ENCODE measurements at places on chromosomes 13 and 19.

DNA sequence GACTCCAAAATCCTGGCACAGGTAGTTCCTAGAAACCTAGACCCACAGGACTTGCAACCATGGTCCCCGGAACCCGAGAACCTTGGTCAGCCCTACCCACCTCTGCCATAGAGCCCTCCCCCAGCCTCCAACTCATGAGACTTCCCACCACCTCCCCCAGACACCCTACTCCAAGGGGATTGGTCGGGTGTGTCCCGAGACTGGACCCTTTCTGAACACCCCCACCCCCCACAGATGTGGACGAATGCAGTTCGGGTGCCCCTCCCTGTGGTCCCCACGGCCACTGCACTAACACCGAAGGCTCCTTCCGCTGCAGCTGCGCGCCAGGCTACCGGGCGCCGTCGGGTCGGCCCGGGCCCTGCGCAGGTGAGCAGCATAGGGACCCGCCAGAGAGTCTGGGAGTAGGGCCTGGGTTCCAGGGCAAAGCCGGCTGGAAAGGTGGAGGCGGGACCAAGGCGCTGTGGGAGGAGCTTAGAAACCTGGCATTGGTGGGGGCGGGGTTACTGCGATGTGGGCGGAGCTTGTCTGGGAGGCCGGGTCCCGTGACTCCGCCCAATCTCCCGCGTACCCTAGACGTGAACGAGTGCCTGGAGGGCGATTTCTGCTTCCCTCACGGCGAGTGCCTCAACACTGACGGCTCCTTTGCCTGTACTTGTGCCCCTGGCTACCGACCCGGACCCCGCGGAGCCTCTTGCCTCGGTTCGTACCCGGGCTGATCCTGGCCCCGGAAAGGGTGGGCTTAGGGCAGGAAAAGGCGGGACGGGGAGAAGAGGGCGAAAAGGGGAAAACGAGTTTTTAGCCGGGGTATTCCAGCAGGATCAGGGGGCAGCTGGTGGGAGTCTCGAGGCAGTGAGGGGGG is 11.9 kb downstream of the LTBP4 start:
- DNase-seq, result peak; percentile 64

- no peak for DNase-seq
Measured at GRCh38 chr13:37878496-37878895, 8.9 kb upstream of the TRPC4 start.

DNA sequence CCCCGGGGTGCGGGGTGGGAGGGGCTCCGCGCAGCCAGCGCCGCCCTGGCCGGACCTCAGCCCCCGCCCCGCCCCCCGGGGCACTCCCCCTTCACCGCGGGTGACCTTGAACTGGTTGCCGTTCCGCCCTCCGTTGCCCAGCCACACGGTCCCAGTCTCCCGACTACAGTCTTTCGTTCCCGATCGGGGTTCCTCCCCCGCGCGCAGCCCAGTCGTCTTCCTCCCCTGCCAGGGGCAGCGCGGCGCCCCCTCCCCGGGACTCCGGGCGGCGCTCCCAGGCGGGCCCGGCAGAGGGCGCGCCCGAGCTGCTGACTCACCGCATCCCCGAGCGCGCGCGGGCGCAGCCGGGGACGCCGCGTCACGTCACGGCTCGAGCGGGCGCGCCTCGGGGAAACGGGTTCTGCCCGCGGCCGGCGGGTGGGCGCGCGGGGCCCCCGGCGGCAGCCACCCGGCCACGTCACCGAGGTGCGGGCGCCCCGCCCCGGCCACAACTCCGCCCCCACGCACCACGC is 459 bp downstream of the MIDN start:
- peak; percentile 82 for DNase-seq

DNA sequence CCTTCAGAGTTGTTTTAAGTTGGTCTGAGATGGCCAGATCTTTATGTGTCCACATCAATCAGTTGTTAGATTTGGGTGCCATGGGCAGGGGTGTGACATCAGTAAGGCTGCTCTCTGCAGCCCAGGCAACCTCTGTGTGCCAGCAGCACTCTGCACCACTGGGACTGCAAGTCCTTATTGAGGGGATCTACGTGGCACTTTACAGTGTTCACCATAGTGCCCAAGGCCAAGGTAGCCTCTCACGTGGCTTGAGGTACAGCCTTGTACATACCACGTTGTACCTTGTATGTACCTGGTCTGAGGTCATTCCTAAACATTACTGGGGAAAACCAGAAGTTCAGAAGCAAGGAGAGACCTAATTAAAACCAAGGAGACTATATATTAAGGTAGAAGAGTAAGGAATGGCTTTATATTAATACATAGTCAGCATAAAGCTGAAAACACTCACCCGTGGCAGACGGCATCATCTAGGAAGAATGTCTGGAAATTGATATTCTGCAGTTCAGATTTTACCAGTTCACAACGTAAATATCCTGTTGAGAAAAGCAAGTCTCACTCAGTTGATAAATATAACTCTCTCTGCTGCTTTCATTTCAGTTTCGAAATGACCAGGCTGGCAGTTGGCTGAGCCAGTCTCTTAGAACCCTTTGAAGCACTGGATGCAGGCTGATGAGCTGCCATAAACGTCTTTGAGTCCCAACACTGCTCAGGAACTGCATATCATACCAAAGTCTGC is 128.8 kb downstream of the ZDHHC20 start:
- DNase-seq, result no peak

DNA sequence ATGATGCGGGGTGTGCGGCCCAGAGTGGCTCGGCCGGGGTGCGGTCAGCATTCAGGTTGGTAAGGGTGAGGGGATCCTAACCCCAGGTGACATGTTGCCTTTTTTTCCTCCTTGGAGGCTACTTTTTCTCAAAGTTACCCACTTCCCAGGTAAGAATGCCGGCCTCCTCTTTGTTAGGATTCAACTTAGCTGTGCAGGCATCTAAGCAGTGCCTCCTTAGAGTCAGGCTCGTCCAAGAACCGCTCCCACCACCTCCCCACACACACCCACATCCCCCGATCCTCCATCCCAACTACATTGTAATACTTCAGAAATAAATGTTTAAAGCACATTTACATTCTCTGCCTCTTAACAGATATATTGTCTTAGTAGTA is 733 bp upstream of the ENOX1 start:
- DNase-seq, result no peak

DNA sequence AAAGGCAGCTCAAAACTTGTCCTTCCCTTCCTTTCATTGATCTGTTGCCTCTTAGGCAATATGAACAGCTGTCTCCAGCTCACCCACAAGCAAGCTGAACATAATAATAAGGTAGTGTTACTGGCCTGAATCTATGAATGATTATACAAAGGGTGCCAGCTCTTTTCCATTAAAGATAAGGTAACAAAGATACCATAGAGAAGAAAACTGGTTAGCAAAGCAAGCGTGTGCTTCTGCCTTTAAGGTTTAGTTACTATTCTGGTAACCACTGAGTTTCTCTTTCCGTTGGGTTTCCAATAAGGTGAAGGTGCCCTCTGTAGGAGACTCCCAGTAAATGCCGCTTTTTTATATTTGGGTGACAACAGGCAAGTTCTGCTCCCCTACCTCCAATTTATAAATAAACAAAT is 12.1 kb upstream of the DACH1 start:
- no peak for DNase-seq

DNA sequence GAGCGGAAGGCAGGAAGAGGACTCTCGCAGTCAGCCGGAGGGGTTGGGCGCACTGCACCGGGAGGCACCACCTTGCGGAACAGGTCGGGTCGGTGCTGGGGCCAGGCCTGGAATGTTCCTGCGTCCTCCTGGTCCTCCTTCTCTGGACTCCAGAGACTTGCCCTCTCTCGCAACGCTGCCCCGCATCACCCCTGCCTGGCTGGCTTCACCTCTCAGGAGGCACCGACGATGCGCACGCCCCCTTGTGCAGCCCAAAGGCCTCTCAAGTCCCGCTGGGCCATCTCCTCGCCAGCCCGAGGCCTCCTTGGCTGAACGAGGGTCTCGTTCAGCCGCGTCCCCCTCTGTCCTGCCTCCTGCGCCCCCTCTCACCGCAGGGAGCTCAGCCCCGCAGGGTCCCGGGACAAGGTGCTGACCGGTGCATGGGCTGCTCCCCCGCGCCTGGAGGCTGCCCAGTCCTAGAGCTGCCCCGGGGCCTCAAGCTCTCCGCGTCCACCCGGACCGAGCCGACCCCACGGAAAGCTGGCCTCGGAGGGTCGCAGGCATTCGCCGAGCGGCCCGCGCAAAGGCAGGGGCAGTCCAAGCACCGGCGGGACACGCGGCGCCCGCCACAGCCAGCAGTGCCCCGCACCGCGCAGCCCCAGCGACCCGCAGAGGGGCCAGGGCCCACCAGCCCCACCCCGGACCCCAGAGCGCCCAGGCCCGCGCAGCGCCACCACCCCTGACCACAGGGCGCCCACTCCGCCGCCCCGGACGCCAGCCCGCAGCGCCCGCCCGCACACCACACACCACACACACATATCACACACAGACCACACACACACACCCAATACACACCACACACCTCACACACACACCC is 133.8 kb downstream of the CRYL1 start:
- no peak for DNase-seq

DNA sequence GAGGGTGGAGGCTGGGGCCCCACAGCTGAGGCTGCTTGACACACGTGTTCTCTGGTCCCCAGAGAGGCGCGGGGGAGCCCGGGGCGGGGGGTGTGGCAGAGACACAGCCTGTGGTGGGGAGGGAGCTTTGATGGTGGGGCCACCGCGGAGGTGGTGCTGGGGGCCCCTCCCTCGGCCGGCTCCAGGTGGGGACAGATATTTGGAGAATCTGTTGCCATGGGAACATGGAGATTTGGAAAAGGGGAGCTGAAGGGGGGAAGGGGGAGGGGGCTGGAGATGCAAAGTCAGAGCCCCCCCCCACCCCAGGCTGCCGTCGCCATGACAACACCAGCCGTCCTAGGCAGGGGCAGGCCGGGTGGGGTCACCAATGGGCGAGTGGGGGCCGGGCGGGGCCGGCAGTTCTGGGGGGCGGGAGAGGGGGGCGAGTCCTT is 1.2 kb downstream of the PRKCG start:
- DNase-seq, result no peak

DNA sequence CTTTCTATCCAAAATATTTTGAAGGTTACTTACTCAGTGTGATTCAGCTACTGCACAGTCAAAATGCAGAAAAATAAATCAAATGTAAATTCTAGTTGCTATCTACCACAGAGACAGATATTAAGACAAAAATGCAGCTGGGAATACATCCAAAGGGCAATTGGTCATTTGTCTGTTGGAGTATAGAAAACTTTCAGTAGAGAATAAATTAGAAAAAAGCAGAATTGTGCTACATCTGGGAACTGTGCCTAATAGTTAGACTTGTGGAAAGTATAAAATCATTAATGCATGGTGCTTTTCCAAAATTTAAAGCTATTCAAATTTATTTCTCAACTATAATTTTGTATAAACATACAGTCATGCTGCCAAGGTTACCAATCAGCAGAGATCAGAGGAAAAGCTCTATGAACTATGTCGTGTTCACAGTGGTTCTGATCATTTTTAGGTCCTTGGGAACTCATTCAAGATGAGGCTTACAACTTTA is 1635.8 kb downstream of the PCDH9 start:
- DNase-seq, result no peak

DNA sequence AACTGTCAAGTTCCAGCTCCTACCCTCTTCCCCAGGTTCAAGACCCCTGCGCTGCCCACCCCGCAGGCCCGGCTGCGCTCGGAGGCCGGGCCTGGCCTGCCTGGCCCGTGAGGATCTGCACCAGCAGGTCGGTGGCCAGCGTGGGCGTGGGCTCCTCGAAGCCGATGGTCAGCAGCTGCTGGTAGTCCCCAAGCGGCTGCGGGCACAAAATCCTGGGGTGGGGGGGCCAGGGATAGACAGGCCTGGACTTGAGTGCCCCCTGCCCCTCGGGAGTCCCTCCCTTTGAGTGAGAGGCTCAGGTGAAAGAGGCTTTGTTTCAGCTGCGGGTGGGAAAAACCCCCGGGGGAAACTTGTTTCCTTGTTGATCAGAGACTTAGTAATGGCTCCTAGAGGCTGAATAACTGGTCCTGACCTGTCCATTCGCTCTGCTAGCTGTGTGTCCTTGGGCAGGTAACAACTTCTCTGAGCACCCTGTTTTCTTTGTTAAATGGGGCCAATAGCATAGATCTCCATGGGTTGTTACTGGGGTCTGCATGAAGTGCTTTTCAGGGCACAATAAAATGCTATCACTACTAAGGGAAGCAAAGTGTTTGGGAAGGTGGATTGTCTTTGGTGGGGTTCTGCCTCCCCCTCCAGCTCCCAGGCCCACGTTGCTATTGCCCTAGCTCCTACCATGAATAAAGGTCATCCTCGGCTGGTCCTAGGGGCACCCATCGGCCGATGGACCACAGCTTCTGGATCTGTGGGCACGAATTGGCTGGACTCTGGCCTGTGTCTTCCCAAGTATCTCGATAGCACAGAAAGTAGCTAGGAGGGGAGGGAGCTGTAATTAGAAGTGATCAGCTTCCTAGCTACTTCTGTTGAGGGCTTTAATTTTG is 3.5 kb downstream of the C19orf67 start:
- no peak for DNase-seq

DNA sequence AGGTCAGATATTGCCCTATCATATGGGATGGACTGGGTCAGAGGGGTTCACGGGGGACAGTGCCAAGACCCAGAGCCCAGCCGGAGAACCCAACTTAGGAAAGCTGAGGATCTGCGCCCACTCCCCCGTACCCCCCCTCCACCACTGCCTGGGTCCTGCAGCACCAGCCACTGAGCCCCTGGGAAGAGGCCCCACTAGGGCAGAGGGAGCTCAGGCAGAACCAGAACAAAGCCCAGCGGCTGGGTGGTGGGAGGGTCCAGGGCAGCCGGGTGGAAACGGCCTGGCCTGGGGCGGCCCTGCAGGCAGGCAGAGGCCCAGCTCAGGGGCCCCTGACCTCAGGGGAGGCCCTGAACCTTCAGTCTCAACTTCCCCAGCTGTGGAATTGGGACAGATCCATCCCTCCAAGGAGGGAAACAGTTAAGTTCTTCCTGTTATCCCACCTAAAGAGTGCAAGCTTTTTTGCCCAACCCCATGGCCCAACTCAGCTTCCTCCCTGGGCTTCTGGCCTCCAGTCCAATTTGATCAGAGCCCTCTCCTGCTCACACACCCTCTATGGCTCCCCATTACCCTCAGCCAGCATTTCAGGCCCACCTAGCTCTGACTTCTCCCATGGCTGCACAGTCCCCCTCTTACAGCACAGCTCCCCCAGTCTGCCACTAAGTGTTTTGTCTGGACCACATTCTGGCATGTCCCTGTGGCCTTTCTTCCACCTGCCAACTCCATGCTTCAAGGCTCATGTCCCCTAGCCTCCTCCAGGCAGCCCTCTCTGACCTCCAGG is 3.1 kb downstream of the NR2F6 start:
- no peak for DNase-seq

DNA sequence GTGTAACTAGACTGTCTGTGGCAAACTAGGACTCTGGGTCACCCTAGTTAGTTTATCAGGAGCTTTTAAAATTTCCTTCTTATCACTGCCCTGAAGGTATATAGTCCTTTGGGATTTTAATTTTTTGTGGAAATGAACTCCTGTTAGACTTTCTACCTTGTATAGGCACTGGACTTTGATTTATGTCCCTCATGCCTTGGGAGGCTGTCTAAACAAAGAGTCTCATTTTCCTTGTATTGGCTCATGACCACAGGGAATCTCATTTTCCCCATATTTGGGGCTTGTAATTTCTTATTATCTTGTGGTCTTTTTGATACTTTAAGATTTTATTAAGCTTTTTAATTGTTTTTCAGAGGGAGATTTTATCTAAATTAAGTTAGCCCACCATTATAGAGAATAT is 21.4 kb downstream of the KCTD4 start:
- no peak for DNase-seq
